ENCODE measurements at places on chromosomes 7 and 10.

GRCh38 chr7:32618470-32618869 is 123.2 kb downstream of the AVL9 start:
- DNase-seq, result no peak

GRCh38 chr10:15370856-15371701 is at the start of gene FAM171A1:
Gene FAM171A1 (minus strand): TSS chr10:15371289. CDS start chr10:15371052, 237 bp downstream.
- DNase-seq, result no peak

GRCh38 chr10:133266056-133266795 is 10.4 kb downstream of the ADAM8 start:
- no peak for DNase-seq

DNA sequence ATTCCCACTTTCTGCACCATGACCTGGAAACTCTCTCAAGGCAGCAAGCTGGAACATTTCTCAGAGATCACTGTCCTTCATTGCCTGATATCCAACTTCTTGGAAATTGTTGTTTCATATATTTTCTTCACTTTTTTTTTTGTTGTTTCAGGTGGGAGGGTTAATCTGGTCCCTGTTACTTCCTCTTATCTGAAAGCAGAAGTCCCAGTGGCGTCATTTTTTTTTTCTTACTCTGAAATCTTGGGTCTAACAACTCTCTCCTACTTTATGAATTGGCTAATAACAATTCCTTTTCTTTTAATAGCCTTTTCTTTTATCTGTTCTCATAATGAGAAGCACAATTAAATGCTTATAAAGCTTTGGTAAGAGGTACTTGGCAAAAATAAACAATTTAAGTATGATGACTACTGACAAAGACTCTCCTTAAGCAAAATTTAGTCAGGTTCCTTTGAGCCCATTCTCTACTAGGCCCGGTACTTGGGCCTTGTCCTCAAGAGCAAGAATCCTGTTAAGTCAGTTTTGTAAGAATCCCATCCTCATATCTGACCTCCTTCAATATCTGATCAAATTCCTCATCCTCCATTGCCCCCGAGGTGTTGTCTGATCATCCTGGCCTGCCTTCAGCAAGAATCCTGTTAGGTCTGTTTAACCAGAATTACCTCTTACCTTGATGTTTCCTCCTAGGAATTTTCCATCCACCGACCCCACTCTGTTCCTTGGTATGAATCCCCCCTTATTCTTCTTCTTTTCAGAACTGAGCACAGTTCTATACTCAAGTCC is 11.5 kb upstream of the CC2D2B start:
- no peak for DNase-seq

GRCh38 chr7:136102881-136103280 is 125.7 kb upstream of the MTPN start:
- no peak for DNase-seq

Measured in stimulated activated CD8-positive, alpha-beta memory T cell treated with anti-CD3 and anti-CD28 coated beads, Interleukin-4, amount 100 ng/mL, for 4 hours (primary cell).